ENCODE measurements at places on chromosomes 13 and 19.

DNA sequence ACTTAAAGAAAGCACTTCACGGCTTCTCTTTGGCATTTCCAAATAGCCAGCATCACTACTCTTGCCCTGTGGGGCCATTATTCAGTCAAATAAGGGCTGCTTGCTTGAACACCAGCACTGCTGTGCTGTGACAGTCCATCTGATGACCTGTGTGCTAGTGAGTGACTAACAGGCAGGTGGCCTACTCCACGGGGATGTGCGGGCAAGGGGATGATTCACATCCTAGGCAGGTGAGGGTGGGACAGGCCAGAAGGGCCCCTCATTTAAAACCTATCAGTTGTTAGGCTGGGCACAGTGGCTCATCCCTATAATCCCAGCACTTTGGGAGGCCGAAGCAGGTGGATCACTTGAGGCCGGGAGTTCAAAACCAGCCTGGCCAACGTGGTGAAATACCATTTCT lies 8.2 kb downstream of the CCNE1 start:
- DNase-seq = no peak

DNA sequence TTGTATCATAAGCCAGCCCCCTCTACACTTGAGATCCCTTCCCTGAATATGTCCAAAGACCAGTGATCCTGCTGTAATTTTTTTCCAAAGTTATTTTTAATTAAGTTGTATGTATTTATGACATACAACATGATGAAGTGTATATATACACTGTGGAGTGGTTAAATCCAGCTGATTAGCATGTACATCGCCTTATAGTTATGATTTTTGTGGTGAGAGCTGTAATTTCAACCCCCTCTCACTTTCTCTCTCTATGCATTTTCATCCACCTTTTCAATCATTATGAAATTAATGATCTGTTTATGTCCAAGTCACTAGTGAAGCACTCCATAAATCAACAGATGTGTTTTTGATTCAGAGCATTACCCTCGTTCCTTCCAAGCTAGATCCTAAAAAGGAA lies 85.3 kb downstream of the KCTD12 start:
- no peak for DNase-seq

DNA sequence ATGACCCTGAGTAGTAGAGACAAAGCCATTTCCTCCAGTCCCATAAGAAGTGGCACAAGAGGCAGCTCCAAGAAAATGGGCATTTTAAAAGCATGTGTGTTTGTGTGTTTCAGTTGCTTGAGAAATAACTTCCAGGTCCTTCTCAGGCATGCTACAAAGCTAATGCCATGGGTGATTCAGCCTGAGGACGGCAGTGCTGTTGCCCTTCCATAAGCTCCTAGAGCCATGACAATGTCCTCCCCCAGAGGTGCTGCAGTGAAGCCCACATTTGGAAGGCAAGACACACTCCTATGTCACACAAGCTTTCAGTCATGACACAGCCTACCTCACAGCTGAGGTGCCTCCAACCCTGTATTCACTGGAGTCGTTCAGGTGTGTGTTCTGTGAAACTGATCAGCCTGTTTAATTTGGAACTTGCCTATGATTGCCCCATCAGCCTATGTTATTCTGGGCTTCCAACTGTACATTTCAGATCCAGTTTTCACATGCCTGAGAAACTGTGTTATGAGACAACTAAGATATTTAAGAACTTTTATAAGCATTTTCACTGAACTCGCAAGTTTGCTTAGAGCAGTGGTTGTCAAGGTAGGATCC lies 213.6 kb downstream of the FOXO1 start:
- no peak for DNase-seq

DNA sequence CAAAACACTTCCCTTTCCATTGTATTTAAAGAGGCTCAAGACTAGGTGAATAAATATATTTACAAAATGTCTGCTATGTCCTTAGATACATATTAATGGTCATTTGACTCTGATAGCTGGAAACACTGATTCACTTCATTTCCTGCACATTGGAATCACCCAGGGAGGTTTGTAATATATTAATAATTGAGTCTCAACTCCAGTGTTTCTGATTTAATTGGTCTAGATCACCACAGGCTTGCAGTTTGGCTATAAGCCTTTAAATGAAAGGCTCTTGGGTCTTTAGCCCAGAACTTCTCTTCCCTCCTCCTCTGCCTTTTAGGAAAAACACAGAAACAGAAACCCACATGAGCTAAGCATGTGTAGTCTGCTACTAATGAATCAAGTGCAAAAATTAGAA lies 378.0 kb downstream of the TBC1D4 start:
- no peak for DNase-seq

- DNase-seq = no peak
These were observed 183.7 kb downstream of the TEX29 start for GRCh38 chr13:111503905-111504695.

- peak; percentile 9 for DNase-seq
These were observed 36.3 kb upstream of the ZNF724 start for GRCh38 chr19:23286477-23286876.

DNA sequence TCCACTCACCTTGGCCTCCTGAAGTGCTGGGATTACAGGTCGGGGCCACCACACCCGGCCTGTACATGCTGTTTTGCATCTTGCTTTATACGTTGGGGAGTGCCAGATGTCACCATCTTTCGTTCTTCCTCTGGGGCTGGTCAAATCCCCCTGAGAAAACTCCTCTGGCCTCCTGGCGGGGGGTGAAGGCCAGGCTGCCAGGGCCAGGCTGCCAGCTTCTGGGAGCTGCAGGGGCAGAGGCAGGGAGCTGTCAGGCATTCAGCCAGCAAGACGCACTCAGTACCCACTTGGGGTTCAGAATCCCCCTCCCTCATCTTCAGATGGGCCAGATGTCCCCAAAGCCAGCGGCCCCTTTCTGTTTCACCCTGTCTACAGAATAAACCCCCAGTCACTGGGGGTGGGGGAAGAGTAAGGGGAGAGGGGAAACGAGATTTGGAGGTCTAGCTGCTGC lies 16.1 kb downstream of the ZSWIM9 start:
- DNase-seq = no peak

GRCh38 chr19:6061376-6062130 lies 48.7 kb downstream of the RFX2 start:
- no peak for DNase-seq

GRCh38 chr13:72567566-72567965 lies 159.9 kb downstream of the MZT1 start:
- no peak for DNase-seq

GRCh38 chr13:43388282-43389034 lies 365.1 kb downstream of the DNAJC15 start:
- DNase-seq = no peak

Measured in CD4-positive, alpha-beta T cell treated with Interleukin-4 for 4 hours (primary cell).